ENCODE measurements at places on chromosomes 12 and 14.
A peak's percentile ranks its signal among the peaks of the same experiment; 100 is the strongest.

- DNase-seq = no peak
Observed at GRCh38 chr14:34368115-34368970, 93.7 kb downstream of the SPTSSA start.

DNA sequence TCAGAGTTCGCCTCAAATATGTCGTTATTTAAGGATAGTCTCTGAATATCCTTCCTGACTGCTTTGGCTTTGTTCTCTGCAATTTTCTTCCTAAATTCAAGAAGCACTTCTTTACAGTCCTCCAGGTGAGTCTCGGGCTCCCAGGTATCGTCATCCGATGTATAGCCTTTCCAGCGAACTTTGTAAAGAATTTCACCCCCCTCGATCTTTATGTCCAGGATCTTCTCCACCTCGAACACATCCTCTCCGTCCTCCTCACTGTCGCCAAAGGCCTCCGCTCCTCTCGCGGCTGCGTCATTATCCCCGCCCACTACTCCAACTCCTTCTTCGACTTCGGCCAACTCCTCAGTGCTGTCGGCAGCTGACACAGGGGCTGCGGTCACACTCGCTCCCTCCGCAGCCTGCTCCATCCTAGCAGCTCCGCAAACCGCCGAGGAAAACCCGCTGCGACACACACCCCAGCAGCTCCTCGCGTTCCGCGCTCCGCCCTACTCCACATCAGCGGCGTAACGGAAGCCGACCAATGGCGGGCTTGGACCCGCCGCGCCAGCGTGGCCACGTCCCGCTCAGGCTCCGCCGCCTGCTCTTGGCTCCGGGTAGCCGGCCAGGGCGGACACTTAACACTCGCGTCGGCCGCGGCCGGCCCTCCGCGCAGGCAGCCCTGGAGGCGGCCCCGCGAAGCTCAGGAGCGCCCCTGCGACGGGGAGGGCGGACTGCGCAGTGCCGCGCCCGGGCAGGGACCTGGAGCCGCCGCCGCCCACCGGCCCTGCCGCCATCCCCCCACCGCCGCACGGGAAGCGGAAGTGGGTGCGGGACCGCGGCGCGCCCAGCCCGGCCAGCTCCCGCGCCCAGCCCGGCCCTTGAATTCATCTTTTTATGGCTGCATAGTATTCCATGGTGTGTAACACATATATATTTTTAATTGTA lies 4.1 kb downstream of the CD163L1 start:
- DNase-seq = peak; percentile 61

DNA sequence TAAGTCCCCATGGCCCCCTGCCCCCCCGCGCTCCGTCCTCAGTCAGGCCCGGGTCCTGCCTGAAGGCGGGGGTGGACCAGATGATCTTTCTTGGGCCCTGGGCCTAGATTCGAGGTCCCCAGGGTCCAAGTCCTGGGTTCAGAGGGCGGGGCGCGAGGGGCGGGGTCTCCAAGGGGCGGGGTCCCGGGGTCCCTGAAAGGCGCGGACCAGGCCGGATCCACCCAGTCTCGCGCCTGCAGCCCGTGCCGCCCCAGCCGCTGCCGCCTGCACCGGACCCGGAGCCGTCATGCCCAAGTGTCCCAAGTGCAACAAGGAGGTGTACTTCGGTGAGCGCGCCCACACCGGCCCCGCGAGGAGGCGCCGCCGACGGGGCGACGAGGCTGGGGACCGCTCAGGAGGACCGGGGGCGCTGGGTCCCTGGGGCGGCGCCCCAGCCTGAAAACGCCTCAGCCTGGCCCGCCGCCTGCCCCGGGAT lies 325 bp downstream of the CRIP1 start:
- DNase-seq = peak; percentile 54

- no peak for DNase-seq
Observed at GRCh38 chr12:47763481-47764346, 5.0 kb upstream of the RAPGEF3 start.

DNA sequence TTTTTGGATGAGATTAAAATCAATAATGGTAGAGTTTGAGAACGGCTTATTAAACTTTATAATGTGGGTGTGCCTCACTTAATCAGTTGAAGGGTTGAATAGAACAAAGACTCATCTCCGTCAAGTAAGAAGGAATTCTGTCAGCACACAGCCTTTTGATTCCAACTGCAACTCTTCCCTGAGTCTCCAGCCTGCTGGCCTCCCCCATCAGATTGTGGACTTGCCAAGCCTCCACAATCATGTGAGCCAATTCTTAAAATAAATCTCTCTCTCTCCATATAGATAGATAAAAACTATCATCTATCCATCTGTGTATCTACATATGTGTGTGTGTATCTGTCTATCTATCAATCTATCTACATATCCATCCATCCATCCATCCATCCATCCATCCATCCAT lies 127.4 kb upstream of the BTG1 start:
- DNase-seq = no peak

GRCh38 chr14:85057221-85057620 lies 472.7 kb upstream of the FLRT2 start:
- DNase-seq = no peak

DNA sequence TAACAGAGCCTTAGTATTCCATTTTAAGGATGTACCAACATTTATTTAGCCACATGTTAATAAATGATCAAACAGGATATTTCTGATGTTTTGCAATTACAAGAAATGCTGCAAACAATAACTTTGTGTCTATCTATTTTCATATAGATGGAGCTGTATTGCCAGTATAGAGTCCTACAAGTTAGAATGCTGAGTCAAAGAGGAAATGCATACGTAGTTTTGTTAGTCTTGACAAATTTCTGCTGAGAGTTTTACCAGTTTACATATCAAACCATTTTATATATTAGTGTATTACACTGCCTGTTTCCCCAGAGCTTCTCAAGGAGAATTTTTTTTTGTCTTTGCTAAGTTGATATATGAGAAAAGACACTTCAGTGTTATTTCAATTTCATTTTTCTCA lies 541.7 kb downstream of the SLC16A7 start:
- DNase-seq = no peak

DNA sequence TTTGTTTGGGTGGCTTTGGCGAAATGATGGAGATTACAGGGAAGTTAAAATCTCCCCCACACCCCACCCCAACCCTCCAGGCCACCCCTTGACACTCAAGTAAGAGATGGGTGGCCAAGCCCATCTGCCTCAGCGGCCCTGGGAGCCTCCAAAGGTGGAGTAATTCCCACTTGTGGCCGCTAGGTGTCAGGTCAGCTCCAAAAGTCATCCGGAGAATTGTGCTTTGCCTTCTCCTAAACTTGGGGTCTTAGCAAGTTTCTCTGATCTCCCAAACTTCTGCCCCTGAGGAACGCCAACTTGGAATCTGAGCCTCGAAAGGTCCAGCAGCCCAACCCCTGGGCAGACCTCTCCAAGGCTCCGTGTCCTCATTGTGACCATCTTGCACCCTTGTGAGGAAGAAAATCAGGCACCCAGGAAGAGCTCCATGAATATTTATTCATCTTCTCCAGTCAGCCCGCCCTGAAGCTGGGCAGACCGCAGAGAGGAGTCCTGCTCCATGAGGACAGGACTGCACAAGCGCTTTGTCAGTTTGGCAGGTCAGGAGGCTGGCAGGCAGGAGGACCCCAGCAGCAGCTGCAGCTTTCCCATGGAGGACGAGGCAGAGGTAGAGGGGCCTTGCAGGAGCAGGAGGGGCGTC lies 46.7 kb downstream of the LRRC74A start:
- peak; percentile 74 for DNase-seq

DNA sequence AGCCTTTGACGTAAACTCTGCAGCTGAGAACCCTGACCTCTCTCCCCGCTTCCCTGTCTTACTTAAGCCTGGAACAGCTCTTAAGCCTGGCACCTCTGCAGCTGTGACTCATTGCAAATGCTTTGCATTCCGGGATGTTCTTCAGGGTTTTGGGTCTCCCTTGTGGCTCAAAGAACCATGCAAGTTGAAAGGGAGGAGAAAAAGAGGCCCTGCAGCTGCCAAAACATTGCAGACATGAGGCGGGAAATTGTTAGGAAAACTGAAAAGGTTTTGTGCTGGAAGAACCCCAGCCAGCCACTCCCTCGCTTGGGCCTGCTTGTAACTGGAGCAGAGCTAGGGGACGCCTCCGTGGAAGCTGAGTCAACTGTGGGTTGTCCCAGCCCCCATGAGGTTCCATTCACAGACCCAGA lies 60.2 kb upstream of the FERMT2 start:
- DNase-seq = no peak

DNA sequence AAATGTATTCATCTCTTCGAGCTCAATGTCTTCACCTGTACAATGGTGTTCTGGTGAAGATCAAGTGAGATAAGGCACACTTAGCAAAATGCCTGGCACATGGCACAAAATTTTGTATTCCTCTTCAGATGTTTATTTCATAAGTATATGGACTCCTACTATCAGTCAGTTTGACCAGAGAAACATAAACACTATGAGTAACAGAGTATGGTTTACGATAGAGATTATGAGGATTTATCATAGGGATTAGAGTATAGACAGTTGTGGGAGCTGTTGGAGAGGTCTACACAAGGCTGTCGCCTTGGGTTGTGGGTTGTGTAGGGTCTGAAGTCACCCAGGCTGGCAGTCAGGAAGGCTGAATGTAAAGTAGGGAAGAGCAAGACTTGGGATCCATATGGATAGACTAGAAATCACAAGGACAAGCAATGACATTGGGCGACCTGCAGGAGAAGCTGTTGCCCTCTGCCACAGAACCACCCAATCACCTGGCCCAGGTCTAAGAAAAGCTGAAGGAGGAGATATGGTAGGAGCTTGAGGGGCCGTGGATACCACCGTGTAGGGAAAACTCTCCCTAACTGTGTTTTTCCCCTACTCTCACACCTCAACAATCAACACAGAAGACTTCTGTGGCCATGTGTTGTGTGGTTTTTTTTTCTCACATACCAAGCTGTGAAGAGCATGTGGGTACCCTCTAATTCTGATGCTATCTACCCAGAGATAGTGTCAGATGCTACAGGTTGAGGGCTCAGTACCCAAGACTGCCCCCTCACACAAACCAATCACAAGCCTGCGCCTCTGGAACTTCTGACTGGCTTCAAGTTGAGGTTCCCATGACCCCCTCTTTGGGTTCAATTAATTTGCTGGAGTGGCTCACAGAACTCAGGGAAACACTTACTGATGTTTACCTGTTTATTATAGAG lies 27.2 kb upstream of the RESF1 start:
- DNase-seq = no peak

DNA sequence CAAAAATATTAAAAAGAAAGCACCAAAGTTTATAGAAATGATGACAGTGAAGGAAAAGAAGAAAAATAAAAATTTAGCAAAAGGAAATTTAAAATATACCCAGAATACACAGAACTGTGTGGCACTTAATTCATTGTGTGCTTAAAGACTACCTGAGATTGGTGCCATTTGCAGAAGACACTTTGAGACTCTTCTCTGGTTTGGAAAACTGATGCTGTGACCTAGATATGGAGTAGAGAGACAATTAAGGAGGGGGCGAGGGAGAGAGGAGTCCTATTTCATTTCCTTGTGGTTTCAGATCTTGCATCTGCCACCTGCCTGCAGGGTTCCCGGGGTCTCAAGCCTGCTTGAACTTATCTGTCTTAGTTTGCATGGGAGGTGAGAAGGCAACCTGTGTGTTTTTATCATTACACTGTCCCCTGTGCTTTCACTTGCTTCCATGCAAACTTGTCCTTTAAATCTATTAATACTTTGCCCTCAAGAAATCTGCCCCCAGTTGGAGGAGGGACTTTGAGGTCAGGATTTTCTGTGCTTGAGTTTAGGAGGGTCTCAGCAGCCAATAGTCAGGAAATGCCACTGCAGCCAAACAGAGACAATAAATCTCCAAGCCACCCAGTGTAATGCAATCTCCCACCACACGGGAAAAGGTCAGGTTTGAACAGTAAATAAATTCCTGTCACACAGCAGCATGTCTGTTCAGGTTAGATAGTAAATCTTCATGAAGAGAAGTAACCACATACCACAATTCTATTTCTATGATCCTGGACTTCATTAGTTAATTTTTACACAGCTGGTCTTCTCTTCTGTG lies 119.4 kb downstream of the CAND1 start:
- DNase-seq = peak; percentile 3

- no peak for DNase-seq
Observed at GRCh38 chr14:102138961-102139285, 774 bp upstream of the WDR20 start.

DNA sequence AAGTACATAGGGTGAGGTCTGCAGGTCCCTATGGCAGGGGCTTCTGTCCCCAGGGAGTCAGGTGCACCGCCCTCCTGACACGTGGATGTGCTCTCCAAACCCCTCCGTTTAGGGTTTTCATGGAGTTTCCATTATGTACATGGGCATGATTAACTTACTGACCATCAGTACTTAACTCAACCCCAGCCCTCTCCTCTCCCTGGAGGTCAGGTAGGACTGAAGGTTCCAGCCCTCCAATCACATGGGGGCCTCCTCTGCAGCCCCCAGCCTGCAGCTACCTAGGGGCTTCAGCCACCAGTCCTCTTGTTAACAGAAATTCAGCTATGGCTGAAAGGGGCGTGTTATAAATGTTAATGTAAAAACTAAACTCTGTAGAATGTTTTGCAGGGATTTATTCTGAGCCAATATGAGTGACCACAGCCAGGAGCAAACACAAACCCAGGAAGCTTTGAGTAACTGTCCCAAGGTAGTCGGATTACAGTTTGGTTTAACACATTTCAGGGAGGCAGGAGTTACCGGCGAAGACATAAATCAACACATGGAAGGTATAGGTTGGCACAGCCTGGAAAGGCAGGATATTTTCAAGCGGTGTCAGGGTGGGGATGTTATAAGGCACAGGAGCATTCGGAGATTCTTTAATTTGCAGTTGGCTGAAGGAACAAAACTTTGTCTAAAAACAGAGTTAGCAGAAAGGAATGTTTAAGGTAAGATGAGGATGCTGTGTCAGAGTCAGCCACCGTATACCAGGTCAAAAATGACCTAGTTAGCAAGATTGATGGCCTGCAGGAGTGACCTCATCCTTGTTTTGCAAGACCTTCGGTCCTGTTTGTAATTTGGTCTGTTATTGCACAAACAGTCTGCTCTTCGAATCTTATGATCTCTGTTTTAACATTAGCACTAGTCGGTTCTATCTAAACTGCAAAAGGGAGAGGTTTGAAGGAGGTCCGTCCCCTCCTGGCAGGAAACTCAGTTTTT lies 75.2 kb downstream of the TNFAIP2 start:
- no peak for DNase-seq

GRCh38 chr12:12266389-12266872 lies 413 bp downstream of the LRP6 start:
- no peak for DNase-seq

DNA sequence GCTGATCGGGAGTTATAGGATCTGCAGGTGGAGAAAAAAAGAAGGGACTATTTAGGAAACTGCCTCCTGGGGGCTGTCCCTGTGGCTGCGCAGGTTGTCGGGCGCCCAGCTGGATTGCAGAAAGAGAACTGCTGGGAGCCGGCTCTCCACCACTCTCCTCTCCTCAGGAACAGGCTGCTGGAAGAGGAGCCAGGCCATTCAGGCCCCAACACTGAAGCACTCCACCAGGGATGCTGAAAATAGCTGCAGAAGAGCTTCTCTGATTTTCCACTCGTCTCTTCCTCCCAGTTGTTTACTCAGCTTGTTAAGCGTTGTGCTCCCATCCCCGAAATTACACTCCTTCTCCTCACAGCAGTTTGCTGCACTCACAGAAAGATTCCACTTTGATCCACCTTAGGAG lies 347.3 kb downstream of the GLT1D1 start:
- DNase-seq = no peak

- DNase-seq = no peak
Observed at GRCh38 chr14:100165376-100165775, 5.9 kb upstream of the DEGS2 start.

All from activated CD4-positive, alpha-beta T cell treated with anti-CD3 and anti-CD28 coated beads for 48 hours (primary cell).